ENCODE measurements at places on chromosomes 12 and 14.

GRCh38 chr12:111635524-111635923 is 36.4 kb upstream of the ATXN2 start:
- no peak for DNase-seq

- DNase-seq = no peak
These were observed 29.0 kb upstream of the SMUG1 start for GRCh38 chr12:54217774-54218241.

DNA sequence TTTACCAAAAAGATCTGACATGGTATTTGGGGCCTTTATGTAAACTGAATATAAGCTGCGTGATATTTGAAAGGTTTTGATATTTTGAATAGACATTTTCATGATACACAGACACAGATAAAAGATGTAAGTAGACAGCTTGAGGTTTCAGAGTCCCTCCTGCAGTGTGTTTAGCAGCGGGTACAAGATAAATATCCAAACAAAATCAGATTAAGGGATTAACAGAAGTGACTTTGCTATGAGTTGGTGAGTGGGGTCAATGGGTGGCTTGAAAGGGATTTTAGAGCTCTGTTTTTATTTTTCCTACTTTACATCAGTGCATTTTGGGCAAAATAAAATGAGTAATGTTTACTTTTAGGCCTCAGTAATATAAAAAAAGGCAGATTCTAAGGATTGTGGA is 84.1 kb downstream of the IGF1 start:
- no peak for DNase-seq

DNA sequence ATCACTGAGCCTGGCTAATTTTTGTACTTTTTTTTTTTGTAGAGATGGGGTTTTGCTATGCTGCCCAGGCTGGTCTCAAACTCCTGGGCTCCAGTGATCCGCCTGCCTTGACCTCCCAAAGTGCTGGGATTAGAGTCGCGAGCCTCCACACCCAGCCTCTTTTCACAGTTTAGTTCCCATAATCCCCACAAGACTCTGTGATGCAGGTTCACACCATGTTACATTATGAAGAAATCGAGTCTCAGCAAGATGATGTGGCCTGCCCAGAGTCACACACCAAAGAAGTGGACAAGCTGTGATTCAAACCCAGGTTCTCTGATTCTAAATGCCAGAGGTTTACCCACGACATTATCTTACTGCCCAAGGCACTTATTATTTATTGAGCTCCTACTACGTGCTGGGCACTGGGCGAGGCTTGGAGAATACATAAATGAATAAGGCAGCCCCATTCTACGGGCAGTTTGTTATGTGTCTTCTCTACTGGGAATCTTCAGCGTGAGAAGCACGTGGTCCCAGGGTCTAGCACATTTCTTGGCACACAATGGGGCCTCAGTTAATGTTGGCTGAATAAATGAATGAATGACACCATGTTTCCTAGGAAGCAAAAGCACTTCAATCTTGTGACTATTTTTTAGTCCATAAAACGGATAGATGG is 23.5 kb upstream of the OASL start:
- DNase-seq = no peak

GRCh38 chr12:24770334-24770733 is 178.6 kb downstream of the BCAT1 start:
- DNase-seq = no peak

GRCh38 chr14:61152851-61153364 is 128.2 kb downstream of the TMEM30B start:
- DNase-seq = no peak

GRCh38 chr14:67940486-67941455 is 121.2 kb downstream of the RAD51B start:
- DNase-seq = no peak

DNA sequence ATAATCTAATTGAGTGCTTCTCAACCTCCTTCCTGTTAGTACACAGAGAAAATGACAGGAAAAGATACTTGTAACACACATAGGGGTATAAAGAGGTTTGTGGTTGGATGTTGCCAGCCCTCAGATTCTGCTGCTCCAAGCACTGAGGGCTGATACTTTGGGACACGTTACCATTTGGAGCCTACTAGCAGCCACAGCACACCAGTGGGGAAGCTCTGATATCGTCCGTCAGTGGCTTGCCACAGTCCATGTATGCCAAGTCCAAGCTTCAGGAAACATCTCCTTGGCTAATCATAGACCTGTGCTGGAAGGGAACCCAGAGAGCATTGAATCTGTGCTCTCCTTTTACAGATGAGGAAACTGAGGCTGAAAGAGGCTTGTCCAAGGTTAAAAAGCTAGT is 22.3 kb downstream of the B4GALNT3 start:
- DNase-seq = no peak

- no peak for DNase-seq
These were observed 261.7 kb downstream of the ERC1 start for GRCh38 chr12:1252758-1253157.

GRCh38 chr14:52185178-52185577 is 82.3 kb upstream of the PTGDR start:
- DNase-seq = no peak
